K562 (cell line): ENCODE measurements at places on chromosomes 16 and 17. TPM values are rescaled to one million over a fixed set of nuclear protein-coding genes. Genes with fewer than 3 reads are reported as not detected.

DNA sequence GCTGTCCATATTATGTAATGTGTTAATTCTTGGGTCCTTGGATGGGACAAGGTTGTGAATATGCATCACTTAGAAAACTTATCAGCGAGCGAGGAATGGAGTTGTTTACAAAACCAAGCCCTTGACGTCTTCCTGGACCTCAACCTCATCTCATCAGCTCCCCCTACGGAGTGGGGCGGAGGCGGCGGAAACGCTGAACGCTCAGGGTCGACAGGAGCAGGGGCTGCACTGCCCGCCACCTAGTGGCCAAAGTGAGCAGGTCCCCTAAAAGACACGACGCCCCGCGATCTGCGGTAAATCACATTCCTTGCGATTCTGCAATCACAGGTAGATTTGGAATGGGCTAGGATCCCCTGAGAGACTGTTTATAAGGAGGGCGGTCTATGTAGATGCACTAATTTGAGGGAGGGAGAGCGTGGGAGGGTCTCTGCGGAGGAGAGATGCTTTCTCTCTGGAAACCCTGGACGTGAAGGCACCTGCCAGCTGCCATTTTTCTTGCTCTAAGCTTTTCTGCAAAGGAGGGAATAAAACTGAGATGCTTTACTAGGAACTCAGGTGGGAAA, 5.4 kb upstream of the ICAM2 start:
- H3K36me3 ChIP-seq: no peaks in the 10 kb centered on the region
- peak; percentile 95 for DNase-seq
- peaks cover 35% of the 10 kb centered on the region for H3K4me1 ChIP-seq
- H3K27me3 ChIP-seq: no peaks in the 10 kb centered on the region

DNA sequence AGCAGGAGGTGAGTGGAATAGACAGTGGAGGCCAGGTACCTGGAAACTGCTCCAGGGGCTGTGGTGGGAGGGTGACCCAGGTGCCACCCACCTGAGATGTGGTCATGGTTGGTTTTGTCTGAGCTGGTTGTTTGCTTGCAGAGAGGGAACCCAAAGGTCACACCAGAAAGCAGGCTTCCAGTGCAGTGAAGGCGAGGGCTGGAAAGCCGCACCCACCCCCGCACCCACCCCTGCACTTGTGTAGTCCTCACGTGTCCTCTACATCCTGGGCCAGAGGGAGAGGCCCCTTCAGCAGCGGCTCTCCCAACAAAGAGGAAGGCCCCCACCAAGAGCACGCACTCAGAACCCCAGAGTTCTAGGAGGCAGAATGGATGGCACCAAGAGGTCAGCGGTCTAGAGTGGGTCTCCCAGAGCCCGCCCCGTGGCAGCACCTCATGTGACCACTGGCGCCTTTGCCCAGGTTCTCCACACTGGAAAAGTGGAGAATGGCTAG, 92.6 kb upstream of the CBX4 start:
- H3K36me3 ChIP-seq: no peaks in the 10 kb centered on the region
- H3K27me3 ChIP-seq: peaks cover 12% of the 10 kb centered on the region; the same call in 1 of the 3 replicates
- no peak overlapping the region for H3K4me3 ChIP-seq
- peaks cover 18% of the 10 kb centered on the region for H3K4me1 ChIP-seq
- no peak for DNase-seq

DNA sequence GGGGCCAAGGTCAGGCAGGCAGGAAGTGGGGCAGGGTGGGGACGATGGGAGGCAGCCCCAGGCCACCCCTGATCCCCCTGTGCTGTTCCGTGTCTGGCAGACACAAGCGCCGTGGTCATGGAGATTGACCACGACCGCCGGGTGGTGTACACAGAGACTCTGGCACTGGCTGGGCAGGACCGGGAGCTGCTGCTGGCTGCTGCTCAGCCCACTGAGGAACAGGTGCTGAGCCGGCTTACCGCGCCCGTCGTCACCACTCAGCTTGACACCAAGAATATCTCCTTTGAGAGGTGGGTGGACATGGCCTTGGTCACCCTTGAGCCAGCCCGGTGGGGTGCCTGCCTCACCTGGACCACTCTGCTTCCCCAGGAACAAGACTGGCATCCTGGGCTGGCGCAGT, 13.7 kb downstream of the CORO6 start:
- peaks cover 20% of the 10 kb centered on the region for H3K4me1 ChIP-seq
- no peak overlapping the region for H3K27ac ChIP-seq
- no peaks in the 10 kb centered on the region for H3K27me3 ChIP-seq
- peaks cover 3% of the 10 kb centered on the region; the same call in 1 of the 3 replicates for H3K36me3 ChIP-seq

GRCh38 chr16:58931436-58931835, 197.3 kb upstream of the GOT2 start:
- H3K36me3 ChIP-seq: no peaks in the 10 kb centered on the region
- no peaks in the 10 kb centered on the region for H3K4me1 ChIP-seq
- no peak overlapping the region for H3K27ac ChIP-seq
- no peak for DNase-seq
- no peaks in the 10 kb centered on the region for H3K27me3 ChIP-seq
- no peak overlapping the region for H3K4me3 ChIP-seq

DNA sequence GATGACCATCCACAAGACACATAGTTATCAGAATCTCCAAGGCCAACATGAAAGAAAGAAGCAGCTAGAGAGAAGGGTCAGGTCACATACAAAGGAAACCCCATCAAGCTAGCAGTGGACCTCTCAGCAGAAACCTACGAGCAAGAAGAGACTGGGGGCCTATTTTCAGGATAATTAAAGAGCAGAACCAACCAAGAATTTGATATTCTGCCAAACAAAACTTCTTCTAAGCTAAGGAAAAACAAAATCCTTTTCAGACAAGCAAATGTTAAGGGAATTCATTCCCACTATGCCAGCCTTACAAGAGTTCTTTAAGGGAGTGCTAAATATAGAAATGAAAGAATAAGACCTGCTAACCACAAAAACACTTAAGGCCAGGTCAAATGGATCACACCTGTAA, 47.8 kb downstream of the ITFG1 start:
- peaks cover 14% of the 10 kb centered on the region; the same call in 1 of the 3 replicates for H3K36me3 ChIP-seq
- no peaks in the 10 kb centered on the region for H3K27me3 ChIP-seq
- no peak overlapping the region for H3K4me3 ChIP-seq
- no peak for DNase-seq
- H3K4me1 ChIP-seq: no peaks in the 10 kb centered on the region

DNA sequence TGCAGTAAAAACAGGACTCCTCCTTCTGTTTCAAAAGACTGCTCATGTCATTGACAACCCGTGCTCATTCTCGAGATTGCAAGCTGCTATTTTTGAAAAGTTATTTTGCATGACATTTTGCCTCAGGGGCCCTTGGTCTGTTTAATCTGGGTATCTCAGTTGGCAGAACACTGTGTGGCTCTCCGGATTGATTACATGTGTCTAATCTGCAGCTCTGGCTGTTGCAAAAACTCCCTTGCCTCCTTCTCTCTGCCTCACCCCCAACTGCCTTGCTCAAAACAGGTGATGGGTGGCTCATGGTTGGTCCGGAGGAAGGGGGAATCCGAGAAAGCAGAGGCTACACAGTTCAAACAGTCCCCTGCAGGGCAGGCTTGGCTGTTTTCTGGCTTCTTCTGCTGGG, 25.3 kb downstream of the GINS3 start:
- no peaks in the 10 kb centered on the region for H3K36me3 ChIP-seq
- no peak overlapping the region for H3K4me3 ChIP-seq
- no peak overlapping the region for H3K27ac ChIP-seq
- DNase-seq: no peak
- H3K4me1 ChIP-seq: peaks cover 4% of the 10 kb centered on the region; the same call in 2 of the 3 replicates
- no peaks in the 10 kb centered on the region for H3K27me3 ChIP-seq

- DNase-seq: no peak
- H3K36me3 ChIP-seq: peaks cover 6% of the 10 kb centered on the region; the same call in 1 of the 3 replicates
- no peak overlapping the region for H3K4me3 ChIP-seq
- peaks cover 25% of the 10 kb centered on the region for H3K4me1 ChIP-seq
- no peaks in the 10 kb centered on the region for H3K27me3 ChIP-seq
Measured at GRCh38 chr17:48102043-48102750, 919 bp upstream of the CBX1 start.

- peak overlapping the region; percentile 69 for H3K4me3 ChIP-seq
- peaks cover 3% of the 10 kb centered on the region; the same call in 1 of the 3 replicates for H3K4me1 ChIP-seq
- H3K36me3 ChIP-seq: peaks cover 8% of the 10 kb centered on the region; the same call in 1 of the 3 replicates
- DNase-seq: peak; percentile 61
- peak overlapping the region; percentile 72 for H3K27ac ChIP-seq
Measured at GRCh38 chr17:48100591-48101011, 677 bp downstream of the CBX1 start.

DNA sequence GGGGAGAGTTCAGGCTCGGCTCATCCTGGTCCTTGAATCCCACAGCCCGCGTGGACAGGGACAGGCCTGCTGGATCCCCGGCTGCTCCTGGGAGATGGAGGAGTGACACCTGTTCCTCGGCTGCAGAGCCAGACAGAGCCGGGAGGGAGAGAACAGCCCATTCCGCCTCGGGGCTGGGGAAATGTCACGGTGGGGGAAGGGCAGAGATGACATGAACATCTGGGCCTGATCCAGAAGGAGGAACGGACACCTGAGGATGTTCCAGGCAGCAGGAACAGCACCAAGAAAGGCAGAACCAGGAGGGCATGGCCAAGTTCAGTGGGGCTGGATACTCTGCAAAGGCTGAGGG, 2.1 kb downstream of the ZNF764 start:
- no peak for DNase-seq
- H3K4me3 ChIP-seq: no peak overlapping the region
- no peaks in the 10 kb centered on the region for H3K27me3 ChIP-seq

GRCh38 chr17:76384987-76385891, 830 bp downstream of the SPHK1 start:
- H3K27ac ChIP-seq: peak overlapping the region; percentile 93
- H3K27me3 ChIP-seq: no peaks in the 10 kb centered on the region
- peak overlapping the region; percentile 74 for H3K4me3 ChIP-seq
- H3K4me1 ChIP-seq: peaks cover 14% of the 10 kb centered on the region

C17orf100 gene
- polyA plus RNA-seq: 1.7 and 1.8 TPM in 2 replicates

PRSS27 gene
- 0.22 TPM in 1 of 2 replicates, not detected in the other for polyA plus RNA-seq

DRC7 gene
- not detected in 2 replicates for polyA plus RNA-seq
